ENCODE measurements at places on chromosomes 13 and 19. TPM values are rescaled to one million over a fixed set of nuclear protein-coding genes. Genes with fewer than 3 reads are reported as not detected.

DNA sequence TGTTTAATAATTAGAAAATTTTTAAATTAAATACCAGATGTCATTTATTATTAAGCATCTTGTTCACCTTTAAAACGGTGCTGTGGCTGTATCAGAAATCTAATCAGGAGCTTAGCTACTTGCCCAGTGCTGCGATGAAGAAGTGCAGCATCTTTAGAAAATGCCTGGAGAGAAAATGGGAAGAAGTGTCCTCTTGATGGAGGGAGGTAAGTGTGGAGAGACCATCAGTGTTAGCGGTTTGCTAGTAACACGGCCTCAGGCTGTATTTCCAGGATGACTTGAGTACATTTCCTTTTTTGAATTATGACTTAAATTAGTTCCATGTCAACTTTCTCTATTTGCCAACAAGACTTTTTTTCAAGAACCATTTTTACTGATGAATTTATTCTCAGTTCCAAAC, 74.1 kb downstream of the SHISA2 start:
- H3K4me1 ChIP-seq, result peaks cover 12% of the 10 kb centered on the region
- H3K4me3 ChIP-seq, result no peak overlapping the region

DNA sequence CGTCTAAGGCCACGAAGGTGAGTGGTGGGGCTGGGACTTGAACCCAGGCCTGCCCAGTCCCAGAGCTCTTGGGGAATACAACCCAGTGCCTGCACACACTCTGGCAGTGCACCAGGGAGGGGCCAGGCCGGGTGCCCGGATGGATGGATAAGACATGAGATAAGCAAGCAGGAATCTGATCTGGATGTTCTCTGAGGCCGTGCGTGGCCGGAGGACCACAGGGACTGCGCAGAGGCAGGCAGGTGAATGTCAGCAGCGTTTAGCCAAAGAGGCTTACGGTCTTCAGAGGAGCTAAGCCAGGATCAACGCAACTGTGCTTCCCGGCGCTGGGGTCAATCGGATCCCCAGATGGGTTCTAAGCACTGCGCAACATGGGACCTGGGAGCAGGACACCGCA, 1.5 kb downstream of the ZNF787 start:
- H3K4me1 ChIP-seq, result peaks cover 10% of the 10 kb centered on the region
- H3K4me3 ChIP-seq, result peak overlapping the region; percentile 97
- H3K27me3 ChIP-seq, result no peaks in the 10 kb centered on the region
- no peak for DNase-seq

DNA sequence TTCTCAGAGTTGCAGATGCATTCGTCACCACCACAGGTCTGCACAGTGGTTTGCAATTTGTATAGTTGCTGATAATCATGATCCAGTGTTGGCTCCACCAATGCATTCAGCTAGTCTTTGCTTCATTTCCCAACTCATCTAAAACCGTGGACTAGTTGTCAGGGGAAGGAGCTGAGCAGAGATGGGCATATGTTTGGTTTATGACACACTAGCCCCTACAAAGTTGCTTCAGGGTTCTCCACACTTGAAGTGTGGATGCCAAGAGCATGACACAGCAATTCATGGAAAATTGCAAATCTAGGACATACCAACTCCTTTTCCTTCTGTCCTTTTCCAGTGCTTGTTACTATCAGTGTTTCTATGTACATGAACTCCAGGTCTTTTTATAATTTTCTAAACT, 168.0 kb downstream of the TNFSF13B start:
- H3K27ac ChIP-seq, result no peak overlapping the region
- no peaks in the 10 kb centered on the region for H3K4me1 ChIP-seq
- no peak for DNase-seq
- no peaks in the 10 kb centered on the region for H3K27me3 ChIP-seq
- no peaks in the 10 kb centered on the region for H3K36me3 ChIP-seq

GRCh38 chr13:22024381-22024994, 353.6 kb downstream of the FGF9 start:
- no peak overlapping the region for H3K4me3 ChIP-seq
- H3K27me3 ChIP-seq, result no peaks in the 10 kb centered on the region
- no peak overlapping the region for H3K27ac ChIP-seq
- no peaks in the 10 kb centered on the region for H3K36me3 ChIP-seq

GRCh38 chr19:29927944-29928625, 14.0 kb upstream of the URI1 start:
- no peaks in the 10 kb centered on the region for H3K36me3 ChIP-seq
- no peak overlapping the region for H3K27ac ChIP-seq
- no peak overlapping the region for H3K4me3 ChIP-seq
- H3K4me1 ChIP-seq, result peaks cover 6% of the 10 kb centered on the region
- DNase-seq, result no peak
- H3K27me3 ChIP-seq, result no peaks in the 10 kb centered on the region

DNA sequence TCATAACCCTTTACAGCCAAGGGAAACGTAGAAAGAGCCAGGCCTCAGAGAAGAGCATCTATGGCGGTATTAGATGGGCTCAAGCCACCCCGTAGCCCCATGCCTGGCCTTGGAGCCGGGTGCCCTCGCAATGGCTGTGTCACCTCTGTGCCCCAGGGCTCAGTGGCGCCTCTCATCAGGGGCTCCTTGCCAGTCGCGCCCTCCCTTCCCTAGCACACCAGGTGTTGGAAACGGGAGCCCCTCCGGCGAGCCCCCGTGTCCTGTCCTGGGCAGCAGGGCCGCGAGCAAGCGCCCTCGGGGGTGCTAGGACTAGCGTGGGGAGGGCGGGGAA, 453 bp downstream of the ZNF256 start:
- peak overlapping the region; percentile 66 for H3K27ac ChIP-seq
- no peak for DNase-seq
- peaks cover 20% of the 10 kb centered on the region for H3K36me3 ChIP-seq

DNA sequence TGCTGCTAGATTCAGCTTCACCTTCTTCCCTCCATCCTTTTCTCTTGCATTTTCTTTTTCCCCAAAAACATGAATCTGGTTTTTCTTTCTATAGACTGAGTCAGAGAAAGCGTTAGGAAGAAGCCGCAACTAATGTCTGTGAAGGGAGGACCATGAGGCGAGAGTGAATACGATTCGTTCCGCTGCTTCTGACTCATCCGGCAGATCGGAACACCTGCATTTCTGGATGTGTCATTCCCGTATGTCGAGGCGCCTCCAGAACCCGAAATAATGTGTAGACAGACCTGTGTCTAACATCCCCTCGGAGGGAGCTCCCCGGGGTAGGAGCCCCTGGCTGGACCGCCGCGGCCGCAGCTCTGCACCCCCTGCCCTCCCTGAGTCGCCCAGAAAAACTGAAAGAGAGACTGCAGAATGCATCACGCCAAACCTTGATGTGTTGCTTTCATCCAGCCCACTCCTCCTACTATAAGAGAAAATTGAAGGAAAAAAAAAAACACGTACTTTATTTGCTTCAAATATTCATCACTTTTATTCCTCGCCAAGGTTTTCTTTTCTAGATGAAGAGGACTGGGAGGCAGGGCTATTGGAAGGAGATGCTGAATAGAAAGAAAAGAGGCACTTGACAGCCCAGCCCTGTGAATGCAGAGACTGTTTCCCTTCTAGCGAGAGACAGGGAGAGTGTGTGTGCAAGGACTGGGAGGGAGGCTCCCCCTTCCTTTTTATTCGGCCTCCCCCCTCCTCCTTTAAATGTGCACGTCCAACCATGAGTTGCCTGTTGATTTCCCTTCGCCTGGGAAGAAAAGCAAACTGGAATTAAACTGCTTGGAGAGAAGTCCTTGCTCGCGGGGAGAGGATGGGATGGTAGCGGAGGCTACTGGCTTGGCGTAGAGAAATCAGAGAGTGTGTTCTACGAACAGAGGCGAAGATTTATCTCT, 616 bp upstream of the PCDH17 start:
- peak overlapping the region; percentile 60 for H3K27ac ChIP-seq
- peak overlapping the region; percentile 68 for H3K4me3 ChIP-seq
- H3K4me1 ChIP-seq, result peaks cover 15% of the 10 kb centered on the region
- H3K36me3 ChIP-seq, result peaks cover 32% of the 10 kb centered on the region
- H3K27me3 ChIP-seq, result no peaks in the 10 kb centered on the region
- DNase-seq, result peak; percentile 56

- no peak for DNase-seq
- no peaks in the 10 kb centered on the region for H3K36me3 ChIP-seq
- H3K4me1 ChIP-seq, result no peaks in the 10 kb centered on the region
- H3K27me3 ChIP-seq, result no peaks in the 10 kb centered on the region
- no peak overlapping the region for H3K27ac ChIP-seq
- no peak overlapping the region for H3K4me3 ChIP-seq
Observed at GRCh38 chr19:35206379-35206778, 22.2 kb downstream of the FAM187B start.

DNA sequence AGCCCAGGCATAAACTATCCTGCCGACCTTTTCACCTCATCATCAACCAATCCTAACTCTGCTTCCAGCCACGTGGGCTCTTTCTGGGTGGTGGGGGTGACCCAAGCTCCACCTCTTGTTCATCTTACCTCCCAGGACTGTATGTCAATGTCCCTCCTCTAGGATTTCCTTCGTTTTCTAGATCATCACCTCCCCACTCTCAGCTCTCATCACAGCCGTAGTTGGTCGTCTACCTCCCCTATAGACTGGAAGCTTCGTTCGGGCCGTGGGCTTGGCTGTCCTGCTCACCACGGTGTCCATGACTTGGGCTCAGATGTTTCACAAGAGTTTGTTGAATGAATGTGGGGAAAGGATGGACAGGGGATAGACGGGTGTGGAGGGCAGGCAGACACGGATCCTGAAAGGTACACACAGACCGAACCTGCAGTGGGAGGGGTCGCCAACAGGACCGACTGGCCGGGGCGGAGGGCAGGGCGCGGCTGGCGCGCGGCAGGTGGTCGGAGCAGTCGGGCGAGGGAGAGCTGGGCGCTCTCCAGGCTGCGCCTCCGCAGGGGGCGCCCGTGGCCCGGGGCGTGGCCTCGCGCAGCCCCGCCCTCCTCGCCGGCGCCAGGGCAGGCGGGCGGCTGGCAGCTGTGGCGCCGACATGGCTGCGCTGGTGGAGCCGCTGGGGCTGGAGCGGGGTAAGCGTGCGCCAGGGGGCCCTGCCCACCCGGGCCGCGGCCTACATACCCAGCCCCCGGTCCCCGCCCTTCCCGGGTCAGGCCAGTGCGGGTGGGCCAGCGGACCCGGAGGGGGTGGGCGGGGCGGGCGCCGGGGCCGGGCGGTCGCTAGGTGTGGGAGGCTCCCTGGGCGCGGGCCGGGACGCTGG, at the start of gene LIN7B:
Gene LIN7B (plus strand): TSS at position 609 of the 868 bp plus-strand sequence. CDS start 35 bp downstream, at position 644.
- no peaks in the 10 kb centered on the region for H3K27me3 ChIP-seq
- H3K27ac ChIP-seq, result peak within 1 kb of the TSS; percentile 85
- peak within 1 kb of the TSS; percentile 78 for H3K4me3 ChIP-seq
- H3K36me3 ChIP-seq, result peaks cover 10% of the 10 kb centered on the region
- DNase-seq, result peak; percentile 84

GRCh38 chr13:99968521-99969452, 2.8 kb downstream of the ZIC5 start:
- H3K36me3 ChIP-seq, result peaks cover 39% of the 10 kb centered on the region
- peak overlapping the region; percentile 91 for H3K4me3 ChIP-seq
- DNase-seq, result peak; percentile 79
- no peaks in the 10 kb centered on the region for H3K27me3 ChIP-seq
- peaks cover 39% of the 10 kb centered on the region for H3K4me1 ChIP-seq
- H3K27ac ChIP-seq, result peak overlapping the region; percentile 98

DNA sequence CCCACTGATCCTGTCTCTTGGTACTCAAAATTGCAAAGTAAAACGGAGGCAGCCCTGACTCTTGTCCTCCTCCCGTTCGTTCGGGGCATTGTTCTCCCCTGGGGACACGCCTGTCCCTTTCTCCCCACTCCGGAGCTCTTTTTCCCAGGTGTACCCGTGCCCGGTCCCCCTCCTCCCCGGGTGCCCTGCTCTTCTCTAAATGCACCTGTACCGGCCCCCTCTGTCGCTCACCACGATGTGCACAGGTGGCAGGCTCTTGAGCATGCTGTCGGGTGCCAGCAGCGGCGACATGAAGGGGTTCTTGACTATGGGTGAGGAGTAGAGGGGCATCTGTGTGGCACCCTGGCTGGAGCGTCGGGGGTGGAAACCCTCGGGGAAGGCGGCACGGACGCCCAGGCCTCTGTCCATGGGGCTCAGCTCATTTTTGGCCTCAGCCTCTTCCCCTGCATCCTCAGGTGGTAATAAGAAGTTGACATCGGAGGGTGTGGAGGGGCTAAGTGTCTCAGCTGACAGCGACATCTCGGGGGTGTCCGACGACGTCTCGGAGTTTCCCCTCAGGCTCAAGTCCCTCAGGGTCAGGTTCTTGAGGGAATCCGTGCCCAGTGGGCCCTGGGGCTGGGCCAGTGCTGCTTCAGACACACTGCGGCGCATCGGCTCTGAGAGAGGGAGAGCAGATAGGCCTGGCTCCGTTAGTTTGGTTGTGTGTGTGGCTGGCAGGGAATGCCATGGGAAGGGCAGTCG, 12.4 kb upstream of the CNFN start:
- no peaks in the 10 kb centered on the region for H3K36me3 ChIP-seq
- H3K27me3 ChIP-seq, result no peaks in the 10 kb centered on the region
- peaks cover 3% of the 10 kb centered on the region for H3K4me1 ChIP-seq
- peak overlapping the region; percentile 55 for H3K4me3 ChIP-seq

DNA sequence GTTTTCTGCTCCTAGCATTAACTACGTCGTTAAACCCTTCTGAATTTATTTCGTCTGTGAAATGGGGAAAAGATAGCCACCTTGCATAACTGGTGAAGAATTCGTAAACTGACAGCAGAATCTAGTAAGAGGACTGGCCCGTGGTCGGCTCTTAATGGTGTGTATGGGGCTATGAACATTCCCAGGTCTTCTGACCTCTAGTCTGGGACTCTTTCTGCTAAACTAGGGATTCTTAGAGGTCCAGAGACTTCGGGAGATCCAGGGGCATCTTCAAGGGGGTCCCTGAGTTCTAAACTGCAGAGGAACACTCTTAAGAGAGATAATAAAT, 231.1 kb upstream of the SERP2 start:
- DNase-seq, result no peak
- no peaks in the 10 kb centered on the region for H3K27me3 ChIP-seq
- H3K4me1 ChIP-seq, result peaks cover 9% of the 10 kb centered on the region
- H3K4me3 ChIP-seq, result peak overlapping the region; percentile 59

GRCh38 chr19:1263188-1263587, 5.9 kb upstream of the CIRBP start:
- H3K27me3 ChIP-seq, result no peaks in the 10 kb centered on the region
- peak overlapping the region; percentile 90 for H3K27ac ChIP-seq
- no peaks in the 10 kb centered on the region for H3K36me3 ChIP-seq
- DNase-seq, result no peak

- no peaks in the 10 kb centered on the region for H3K27me3 ChIP-seq
- peak; percentile 56 for DNase-seq
- no peak overlapping the region for H3K4me3 ChIP-seq
- H3K27ac ChIP-seq, result no peak overlapping the region
- H3K4me1 ChIP-seq, result peaks cover 7% of the 10 kb centered on the region
- H3K36me3 ChIP-seq, result no peaks in the 10 kb centered on the region
Observed at GRCh38 chr13:112790735-112791641, 101.2 kb downstream of the ATP11A start.

- no peak overlapping the region for H3K4me3 ChIP-seq
- peaks cover 7% of the 10 kb centered on the region for H3K4me1 ChIP-seq
- no peaks in the 10 kb centered on the region for H3K36me3 ChIP-seq
Observed at GRCh38 chr13:112179421-112179820, 112.5 kb downstream of the SOX1 start.

- no peak for DNase-seq
- peak overlapping the region; percentile 91 for H3K27ac ChIP-seq
- peaks cover 5% of the 10 kb centered on the region for H3K36me3 ChIP-seq
- H3K4me3 ChIP-seq, result peak overlapping the region; percentile 96
Observed at GRCh38 chr19:53102206-53102755, 941 bp downstream of the ZNF160 start.

Gene TEX29
- total RNA-seq, result 0.76 TPM

Gene KRTDAP
- not detected for total RNA-seq

Gene SPACA4
- not detected for total RNA-seq

Gene CHAF1A
- 119 TPM for total RNA-seq

Gene TEX101
- not detected for total RNA-seq

Gene PCDH20
- 1.9 TPM for total RNA-seq

Gene IL12RB1
- total RNA-seq, result not detected

Gene ZNF418
- 22.9 TPM for total RNA-seq

Gene LILRB5
- not detected for total RNA-seq

Gene SHISA7
- total RNA-seq, result 0.21 TPM
